ENCODE measurements at places on chromosomes 6 and 20. TPM values are rescaled to one million over a fixed set of nuclear protein-coding genes. Genes with fewer than 3 reads are reported as not detected.

DNA sequence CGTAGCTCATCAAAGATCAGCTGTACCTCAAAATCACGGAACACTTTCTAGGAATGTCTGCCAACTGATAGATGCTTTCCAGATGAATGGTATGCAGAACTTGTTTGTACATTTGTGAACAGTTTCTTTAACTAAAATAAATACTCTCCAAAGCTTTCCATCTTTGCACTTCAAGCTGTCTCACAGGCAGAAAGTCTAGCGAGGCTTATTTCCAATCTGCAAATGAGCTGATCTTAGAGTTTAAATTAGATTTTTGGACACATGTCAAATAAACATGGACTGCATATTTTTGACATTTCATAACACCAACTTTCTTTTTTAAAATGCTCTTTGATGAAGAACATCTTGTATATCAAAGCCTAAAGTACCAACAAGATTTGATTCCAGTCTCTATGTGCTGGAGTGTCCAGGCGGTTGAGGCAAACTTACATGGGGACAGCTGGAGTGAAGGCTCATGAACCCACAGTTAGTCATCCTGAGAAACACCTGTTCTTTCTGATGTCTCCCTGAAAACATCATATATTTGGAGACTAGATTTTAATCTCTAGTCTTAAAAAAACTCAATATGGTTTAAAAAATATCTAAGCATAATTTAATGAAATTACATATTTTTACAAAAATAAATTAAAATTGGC lies 268.6 kb upstream of the AGPAT4 start:
- no peak for DNase-seq

- DNase-seq = no peak
These were observed 47.6 kb upstream of the RBM24 start for GRCh38 chr6:17233531-17233930.

GRCh38 chr6:166600931-166601330 lies 14.5 kb upstream of the RAMACL start:
- DNase-seq = no peak

Gene MAFB
- polyA plus RNA-seq = 130 TPM

- no peak for DNase-seq
These were observed 2.0 kb upstream of the RNF182 start for GRCh38 chr6:13922750-13923149.

Gene GJA1
- polyA plus RNA-seq = 51.8 TPM

GRCh38 chr6:64013011-64013410 lies 377.4 kb downstream of the PHF3 start:
- peak; percentile 29 for DNase-seq

GRCh38 chr6:157228426-157229131 lies 94.7 kb downstream of the TMEM242 start:
- no peak for DNase-seq

- DNase-seq = no peak
These were observed 332.9 kb upstream of the PRDM1 start for GRCh38 chr6:105753207-105753606.

Gene MYB
- polyA plus RNA-seq = 5.1 TPM

GRCh38 chr6:147567141-147567805 lies 58.8 kb downstream of the SAMD5 start:
- no peak for DNase-seq

DNA sequence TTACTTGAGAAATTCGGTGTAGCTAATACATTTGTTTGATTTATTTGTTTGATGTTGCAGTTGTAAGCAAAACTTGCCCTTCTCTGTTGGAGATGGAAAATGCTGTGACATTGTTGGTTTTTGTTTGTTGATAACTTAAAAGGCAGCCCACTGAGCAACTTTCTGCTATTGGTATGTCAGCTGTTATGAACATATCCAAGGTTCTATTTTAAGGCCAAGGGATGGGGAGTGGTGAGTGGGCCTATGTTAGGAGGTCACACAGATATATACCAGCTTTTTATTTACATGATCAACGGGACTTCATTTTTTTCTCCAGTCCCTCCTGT lies 5.7 kb downstream of the QKI start:
- DNase-seq = no peak

Gene RBBP8NL
- 1.4 TPM for polyA plus RNA-seq

DNA sequence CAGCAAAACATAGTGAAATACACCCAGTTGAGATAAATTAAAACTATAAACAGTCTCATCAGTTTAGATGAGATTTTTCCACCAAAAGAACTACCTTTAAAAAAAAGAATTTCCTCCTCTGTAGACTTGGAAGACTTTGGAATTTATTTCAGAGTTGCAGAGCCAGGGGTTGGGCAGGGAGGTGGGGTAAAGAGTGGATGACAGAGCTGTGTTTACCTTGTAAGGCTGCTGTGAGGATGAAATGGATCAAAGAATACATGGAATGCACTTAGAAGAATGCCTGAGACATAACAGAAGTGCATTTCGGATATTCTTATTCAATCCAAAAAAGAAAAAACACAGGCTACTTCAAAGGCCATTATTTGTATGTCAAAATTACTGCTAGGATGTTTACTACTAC lies 6.4 kb upstream of the LY86 start:
- DNase-seq = no peak

Gene SLC22A1
- polyA plus RNA-seq = 0.27 TPM

DNA sequence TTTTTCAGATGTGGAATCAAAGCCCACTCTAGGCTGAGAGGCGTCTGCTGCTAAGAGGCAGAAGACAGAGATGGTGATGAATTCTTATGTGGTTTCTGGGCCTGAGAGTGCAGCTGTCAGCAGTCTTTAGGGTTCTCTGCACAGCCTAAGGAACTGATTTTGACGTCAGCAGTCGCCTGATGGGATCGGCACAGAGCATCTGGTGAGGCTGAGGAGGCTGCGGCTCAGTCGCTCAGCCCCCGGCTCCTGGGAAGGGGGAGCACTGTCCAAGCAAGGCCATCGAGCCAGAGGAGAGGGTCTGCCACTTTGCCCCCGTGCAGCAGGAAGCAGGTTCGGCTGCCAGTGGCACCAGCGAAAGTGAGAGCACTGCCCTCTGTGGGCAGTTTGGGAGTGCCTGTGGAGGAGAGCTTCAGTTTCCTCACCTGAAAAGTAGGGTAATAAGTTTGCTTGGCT lies 92.5 kb downstream of the TCP11 start:
- no peak for DNase-seq

- no peak for DNase-seq
These were observed 755.8 kb downstream of the DHX35 start for GRCh38 chr20:39717936-39718335.

DNA sequence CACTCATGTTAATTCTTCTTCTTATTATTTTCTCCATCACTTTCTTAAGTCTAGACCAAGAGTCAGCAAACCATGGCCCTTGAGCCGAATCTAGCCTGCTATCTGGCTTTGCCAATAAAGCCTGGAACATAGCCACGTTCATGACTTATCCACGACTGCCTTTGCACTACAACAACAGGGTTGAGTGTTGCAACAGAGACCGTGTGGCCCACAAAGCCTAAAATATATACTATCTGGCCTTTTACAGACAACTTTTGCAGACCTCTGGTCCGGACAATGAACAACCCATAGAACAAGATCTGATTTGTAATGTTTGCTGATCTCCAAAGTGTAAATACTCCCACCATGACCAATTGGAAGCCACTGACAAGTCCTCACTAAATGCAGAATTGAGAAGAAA lies 140.5 kb upstream of the CDYL start:
- no peak for DNase-seq

Gene DPPA5
- not detected for polyA plus RNA-seq

Gene TFAP2D
- polyA plus RNA-seq = not detected

Gene FAM184A
- polyA plus RNA-seq = 5.9 TPM

Gene PGC
- not detected for polyA plus RNA-seq

DNA sequence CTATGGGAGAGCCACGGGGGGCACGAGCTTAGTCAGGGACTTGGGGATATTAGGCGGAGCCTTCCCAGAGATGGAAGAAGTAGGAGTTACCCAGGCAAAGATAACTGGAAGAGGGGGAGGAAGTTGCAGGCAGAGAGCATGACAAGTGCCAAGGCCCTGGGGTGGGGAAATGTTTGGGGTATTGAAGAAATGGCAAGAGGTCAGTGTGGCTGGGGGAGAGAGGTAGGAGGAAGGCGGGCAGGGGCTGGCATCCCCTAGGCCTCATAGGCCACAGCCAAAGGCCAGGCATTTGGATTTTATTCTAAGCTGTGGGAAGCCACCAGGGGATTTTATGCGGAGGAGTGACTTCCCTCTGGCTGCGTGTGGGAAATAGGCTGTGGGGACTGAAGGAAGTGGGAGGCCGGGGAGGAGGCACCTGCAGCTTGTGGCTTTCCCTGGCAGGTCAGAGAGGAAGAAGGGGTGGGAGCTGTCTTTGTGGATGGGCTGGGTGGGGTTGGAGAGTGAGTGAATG lies 22.7 kb downstream of the SNAI1 start:
- no peak for DNase-seq

DNA sequence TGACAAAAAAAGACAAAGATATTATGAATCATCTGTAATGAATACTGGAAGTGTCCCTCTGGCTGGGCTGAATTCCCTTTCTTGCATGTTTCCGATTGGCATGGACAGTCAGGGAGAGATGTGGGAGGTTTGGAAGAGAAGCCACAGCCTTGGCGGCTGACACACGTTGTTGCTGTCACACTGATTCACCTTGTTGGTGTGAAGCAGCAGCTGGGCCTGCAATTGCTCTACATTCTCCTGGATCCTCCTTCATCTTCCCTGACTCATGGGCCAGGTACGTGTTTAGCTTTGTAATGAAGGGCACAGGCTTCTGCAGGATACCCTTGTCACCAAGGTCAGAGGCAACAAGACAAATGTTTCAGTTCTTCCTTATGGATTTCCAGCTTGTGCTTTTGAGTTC lies 13.4 kb upstream of the SMIM8 start:
- no peak for DNase-seq

- DNase-seq = no peak
These were observed 39.2 kb downstream of the DPPA5 start for GRCh38 chr6:73314577-73315492.

- no peak for DNase-seq
These were observed 54.9 kb downstream of the TENT5A start for GRCh38 chr6:81697559-81697958.

- DNase-seq = no peak
These were observed 92.3 kb downstream of the CNBD2 start for GRCh38 chr20:36060676-36061075.

DNA sequence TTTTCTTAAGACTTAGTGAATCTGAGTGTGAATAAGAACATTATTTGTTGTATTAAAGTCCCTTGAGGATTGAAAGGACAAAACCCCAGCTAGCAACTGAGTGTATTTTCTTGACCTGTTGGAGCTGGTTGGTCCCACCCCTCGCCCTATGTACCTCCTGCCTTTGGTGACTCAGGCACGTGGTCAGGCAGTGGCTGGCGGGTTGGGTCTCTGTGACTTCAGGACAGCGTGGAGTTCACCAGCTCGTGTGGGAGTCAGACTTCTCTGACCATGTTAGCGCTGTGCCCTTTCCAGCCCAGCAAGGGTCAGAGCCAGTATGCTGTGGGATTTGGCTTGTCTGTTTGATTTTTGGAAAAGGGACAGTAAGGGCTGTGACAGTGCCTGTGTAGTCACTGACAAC lies 93.7 kb downstream of the SSR1 start:
- DNase-seq = no peak

DNA sequence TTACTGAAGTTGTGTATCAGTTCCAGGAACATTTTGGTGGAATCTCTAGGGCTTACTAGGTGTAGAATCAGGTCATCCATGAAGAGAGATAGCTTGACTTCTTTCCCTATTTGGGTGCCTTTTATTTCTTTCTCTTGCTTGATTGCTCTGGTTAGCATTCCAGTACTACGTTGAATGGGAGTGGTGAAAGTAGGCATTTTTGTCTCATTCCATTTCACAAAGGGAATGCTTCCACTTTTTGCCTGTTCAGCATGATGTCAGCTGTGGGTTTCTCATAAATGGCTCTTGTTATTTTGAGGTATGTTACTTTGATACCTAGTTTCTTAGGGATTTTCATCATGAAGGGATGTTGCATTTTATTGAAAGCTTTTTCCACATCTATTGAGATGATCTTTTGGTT lies 195.3 kb downstream of the MOXD1 start:
- DNase-seq = no peak

DNA sequence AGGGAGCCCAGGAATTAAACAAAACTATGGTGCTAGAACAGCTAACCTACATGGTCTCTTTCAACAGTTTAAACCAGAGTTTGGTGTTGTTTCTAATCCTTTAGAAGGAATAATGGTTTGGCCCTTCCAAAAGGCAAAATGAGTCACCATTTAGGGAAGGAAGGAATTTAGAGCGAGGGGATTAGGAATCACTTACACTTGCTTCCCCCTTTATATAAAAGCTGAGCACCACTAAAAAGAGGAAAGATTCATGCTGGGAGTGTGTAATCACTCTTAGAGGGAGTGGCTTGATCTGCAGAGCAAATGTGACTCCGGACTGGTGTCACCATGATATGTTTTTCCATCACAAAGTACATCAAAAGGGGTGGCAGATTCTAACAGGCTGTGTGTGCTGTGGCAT lies 63.6 kb downstream of the F13A1 start:
- DNase-seq = no peak

DNA sequence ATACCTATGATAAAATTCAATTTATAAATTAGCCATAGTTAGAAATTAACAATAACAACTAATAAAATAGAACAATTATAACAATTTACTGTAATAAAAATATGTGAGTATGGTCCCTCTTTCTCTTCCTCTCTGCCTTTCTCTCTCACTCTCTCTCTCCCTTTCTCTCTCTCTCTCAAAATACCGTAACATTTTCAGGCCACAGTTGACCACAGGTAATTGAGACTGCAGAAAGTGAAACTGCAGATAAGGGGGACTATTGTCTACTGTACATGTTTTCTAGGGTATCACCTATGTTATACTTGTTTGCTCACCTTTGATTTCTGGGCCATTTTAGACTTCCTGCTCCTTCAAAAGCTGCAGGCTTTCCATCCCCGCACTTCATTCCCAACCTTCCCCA lies 46.8 kb downstream of the LY86 start:
- no peak for DNase-seq

DNA sequence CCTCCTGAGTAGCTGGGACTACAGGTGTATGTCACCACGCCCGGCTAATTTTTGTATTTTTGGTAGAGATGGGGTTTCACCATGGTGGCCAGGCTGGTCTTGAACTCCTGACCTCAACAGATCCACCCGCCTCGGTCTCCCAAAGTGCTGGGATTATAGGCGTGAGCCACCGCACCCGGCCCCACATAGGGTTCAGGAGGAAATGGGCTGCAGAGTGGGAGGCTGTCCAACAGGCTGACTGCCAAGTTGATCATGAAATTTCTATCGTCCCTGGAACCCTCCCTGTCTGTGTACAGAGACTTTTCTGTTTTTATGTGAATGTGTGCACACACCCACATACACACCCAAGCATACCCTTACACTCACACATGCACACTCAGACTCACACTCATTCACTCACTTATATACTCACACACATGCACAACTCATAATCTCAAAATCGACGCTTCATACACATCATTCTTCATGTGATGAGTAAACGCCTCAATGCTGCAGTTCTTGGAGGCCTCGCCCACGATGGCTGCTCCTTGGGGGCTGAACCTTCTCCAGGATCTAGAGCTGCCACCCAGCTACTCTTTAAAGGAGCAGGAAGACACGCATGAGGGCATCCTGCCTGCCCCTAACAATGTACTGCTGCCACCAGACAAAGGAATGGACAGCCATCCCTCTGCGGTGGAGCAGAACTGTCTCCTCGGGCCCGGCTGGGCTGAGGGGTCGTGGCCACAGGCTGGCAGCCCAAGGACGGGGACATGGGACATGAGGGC lies 35.6 kb downstream of the SUN5 start:
- DNase-seq = no peak

Gene NRSN1
- 1.2 TPM for polyA plus RNA-seq

- no peak for DNase-seq
These were observed 111.9 kb downstream of the JARID2 start for GRCh38 chr6:15357782-15358181.

GRCh38 chr20:11702721-11703518 lies 214.8 kb upstream of the BTBD3 start:
- DNase-seq = no peak

All from left renal pelvis (tissue), 4 donors.